ENCODE measurements at places on chromosomes 4 and X. TPM values are rescaled to one million over a fixed set of nuclear protein-coding genes. Genes with fewer than 3 reads are reported as not detected.

DNA sequence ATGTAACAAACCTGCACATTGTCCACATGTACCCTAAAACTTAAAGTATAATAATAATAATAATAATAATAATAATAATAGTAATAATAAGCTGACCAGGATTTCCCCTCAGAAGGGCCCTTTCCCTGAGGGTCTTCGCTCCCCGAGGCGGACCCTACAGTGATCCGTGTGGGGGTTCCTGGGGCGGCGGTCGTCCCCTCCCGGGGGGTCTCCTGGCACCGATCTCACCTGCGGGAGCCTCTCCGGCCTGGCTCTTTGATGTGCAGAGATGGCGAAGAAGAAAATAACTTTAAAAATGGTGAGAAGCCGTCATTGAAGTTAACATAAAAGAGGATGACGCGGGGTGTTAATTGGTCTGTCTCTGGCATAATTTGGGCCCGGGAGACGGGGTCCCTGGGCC lies 48.2 kb upstream of the PPP2R3B start:
- no peak for DNase-seq

GRCh38 chrX:134971926-134972325 lies 18.9 kb upstream of the SMIM10 start:
- DNase-seq: no peak

DNA sequence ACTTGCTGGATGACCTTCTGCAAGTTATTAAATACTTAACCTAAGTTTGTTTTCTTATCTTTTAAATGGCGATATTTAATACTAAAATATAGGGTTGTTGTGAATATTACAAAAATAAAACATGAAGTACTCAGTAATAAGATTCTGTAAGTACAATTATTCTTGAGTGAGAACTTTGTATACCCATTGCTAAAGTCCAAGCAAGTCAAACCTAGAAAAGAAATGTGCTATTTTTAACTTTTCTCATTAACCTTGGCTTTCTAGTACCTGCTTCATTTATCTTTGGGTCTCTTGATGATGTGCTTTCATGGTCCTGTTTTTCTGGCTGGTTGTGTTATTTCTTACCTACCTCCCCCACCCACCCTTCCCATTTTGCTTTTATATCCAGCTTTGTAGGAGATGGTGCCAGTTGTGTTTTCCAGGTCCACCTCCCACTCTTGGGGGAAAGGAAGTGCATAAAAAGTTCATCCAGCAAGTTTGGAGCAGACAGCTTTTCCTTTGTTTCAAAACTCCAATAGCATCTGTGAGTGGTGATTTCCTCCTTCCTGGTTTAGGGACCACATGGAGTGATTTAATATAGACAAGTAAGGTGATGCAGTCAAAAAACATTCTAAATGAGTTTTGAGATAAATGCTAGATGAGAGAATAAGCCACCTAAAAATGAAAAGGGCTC lies 7.5 kb upstream of the CXCL8 start:
- no peak for DNase-seq

DNA sequence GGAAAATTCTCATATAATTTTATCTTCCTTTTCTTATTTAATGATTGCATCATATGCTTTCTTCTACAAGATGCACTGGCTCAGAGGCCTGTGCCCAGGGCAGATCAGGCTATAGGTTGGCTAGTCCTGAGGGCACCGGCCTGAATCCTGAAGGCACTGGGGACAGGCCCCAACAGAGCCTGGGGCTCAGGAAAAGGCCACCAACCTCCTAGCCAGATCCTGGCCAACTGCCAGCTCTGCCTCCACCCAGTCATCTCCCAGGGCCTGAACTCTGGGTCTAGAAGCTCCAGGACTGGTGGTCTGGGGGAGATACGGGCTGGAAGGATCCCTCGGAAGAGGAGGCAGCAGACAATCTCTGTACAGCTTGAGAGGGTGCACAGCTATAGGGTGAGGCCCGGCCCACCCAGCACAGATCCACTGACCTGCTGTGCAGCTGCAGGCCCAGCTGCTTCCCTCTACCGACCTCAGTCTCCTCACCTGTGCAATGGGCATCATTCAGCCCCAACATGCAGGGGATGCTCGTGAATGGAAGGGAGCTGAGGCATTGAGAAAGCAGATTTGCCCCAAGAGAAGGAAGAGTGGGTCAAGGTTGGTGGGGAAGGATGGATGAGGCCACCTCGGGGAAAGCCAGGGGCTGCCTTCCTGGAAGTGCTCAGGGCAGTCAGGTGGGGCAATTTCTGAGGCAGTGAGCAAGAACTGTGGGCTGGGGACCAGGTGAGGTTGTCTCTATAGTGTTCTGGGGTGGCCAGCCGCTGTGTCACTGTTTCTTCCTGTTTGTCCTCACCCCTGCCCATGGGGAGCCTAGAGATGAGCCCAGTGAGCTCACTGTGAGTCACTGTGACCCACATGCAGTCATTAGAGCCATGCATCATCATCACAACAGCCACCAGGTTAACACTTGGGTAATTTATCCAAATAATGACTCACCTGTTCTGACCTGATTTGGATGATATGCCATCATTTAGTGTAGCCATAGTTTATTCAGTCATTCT lies 22.4 kb upstream of the XAGE2 start:
- DNase-seq: no peak

Gene RNF175
- 5.7 TPM for polyA plus RNA-seq

GRCh38 chr4:76011700-76012387 lies 4.5 kb upstream of the CXCL9 start:
- DNase-seq: no peak

GRCh38 chr4:118398226-118399090 lies 45.7 kb upstream of the PRSS12 start:
- no peak for DNase-seq

DNA sequence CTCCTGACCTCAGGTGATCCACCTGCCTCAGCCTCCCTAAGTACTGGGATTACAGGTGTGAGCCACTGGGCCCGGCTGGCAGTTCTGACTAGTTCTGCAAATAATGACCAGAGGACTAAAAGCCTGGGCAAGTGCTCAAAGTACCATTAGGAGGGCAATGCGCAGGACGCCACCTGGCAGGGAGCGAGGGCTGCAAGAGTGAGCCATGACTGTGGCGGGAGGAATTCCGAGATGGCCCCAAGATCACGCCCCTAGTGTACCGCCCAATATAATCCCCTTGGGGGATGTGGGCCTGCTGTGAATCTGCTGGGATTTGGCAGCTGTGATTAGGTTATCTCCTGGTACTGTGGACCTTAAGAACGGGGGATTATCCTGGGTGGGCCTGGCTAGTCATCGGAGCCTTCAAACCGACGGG lies 26.2 kb upstream of the GPR78 start:
- DNase-seq: no peak

DNA sequence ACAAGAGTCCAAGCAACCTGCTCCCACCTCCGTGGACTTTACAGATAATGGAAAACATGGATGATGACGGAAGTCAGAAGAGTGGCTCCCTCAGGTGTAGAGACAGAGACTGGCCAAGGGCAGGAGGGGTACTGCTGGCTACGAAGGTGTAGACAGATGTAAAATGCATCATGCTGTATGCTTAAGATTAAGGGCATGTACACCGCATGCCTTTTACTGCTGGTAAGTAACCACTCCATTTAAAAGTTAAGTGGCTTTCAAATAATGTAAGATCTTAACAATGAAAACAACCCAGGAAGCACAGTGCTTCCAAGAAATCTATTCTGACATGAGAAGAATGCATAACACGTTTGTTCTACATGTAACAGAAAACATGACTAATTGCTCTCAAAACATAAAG lies 76.9 kb upstream of the FAM9B start:
- no peak for DNase-seq

GRCh38 chrX:46140272-46140671 lies 404.9 kb downstream of the ZNF674 start:
- no peak for DNase-seq

GRCh38 chrX:139141370-139141769 lies 389.2 kb upstream of the F9 start:
- DNase-seq: no peak

DNA sequence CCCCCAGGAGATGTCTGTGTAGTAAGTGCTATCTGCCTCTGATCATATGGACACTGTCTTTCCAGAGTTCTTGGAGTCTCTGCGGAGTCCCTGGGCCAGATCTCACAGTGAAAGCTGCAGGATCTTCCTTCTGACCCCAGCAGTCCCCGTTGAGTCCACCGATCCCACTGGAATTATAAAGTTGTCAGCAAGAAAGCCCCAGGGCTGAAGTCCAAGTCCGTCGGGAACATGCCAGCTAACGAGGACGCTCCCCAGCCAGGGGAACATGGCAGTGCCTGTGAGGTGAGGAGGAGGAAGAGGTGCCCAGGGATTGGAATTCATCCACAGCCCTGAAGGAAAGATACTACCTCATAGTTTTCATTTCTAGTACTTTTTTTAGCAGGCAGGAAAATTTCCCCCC lies 9.3 kb downstream of the ZNF81 start:
- no peak for DNase-seq

Gene CXCL8
- 1.4 TPM for polyA plus RNA-seq

DNA sequence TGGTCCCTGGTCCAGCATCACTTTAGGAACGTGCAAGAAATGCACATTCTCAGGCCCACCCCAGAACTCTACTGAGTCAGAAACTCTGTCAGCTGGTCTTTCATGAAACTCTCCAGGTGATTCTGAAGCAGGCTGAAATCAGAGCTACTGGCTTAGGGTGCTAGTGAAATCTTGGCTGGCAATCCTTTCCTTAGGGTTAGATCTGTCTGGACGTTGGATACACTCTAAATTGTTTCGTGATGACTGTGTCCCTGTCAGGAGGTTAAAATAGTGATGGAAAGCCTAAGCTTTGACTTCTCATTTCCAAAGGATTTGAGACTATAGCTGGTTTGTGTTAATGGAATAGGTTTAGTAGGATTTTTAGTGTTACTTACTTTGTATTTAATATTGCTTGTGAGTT lies 99.1 kb downstream of the ARHGAP10 start:
- no peak for DNase-seq

DNA sequence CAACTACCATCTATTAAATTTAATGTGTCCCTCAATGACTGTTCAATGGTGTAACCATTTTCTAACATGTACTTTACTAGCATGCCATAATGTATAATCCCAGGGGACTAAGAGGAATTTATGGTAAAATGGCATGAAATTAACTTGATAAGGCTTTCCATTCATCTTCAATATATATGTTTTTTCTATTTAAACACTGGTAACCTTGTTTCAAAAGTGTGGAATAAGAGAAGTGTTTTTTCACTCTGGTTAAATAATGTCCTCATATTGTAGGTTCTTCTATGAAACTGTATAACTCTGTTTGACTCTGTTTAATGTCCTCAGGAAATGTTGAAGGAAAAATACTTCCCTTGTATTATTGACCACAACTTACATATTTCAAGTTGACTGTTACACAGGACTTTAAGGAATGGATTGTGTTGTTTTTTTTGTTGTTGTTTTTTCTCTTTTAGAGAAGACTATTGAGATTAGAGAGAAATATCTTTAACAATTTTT lies 113.8 kb upstream of the ARSJ start:
- DNase-seq: no peak

- no peak for DNase-seq
These were observed 2.0 kb upstream of the CDK16 start for GRCh38 chrX:47216393-47216925.

Gene CENPE
- 13.1 TPM for polyA plus RNA-seq

Gene DCHS2
- 7.0 TPM for polyA plus RNA-seq

GRCh38 chr4:98446499-98447375 lies 185.6 kb downstream of the RAP1GDS1 start:
- no peak for DNase-seq

DNA sequence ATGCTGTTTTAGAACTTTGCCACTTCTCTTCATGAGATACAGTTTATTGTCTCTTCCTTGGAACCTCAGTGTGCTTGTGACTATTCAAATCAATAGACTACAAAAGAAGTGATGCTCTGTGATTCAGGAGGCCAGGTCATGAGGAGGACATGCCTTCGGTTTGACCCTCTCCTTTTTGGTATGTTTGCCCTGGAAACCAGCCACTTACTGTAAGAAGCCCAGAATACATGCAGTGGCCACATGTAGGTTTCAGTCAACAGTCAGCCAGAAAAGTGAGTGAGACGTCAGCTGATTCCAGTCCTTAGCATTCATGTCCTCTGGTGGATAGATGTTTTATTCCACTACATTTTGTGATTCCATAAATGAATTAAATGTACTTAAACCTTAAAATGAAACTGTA lies 328.7 kb downstream of the PCDH18 start:
- DNase-seq: no peak

DNA sequence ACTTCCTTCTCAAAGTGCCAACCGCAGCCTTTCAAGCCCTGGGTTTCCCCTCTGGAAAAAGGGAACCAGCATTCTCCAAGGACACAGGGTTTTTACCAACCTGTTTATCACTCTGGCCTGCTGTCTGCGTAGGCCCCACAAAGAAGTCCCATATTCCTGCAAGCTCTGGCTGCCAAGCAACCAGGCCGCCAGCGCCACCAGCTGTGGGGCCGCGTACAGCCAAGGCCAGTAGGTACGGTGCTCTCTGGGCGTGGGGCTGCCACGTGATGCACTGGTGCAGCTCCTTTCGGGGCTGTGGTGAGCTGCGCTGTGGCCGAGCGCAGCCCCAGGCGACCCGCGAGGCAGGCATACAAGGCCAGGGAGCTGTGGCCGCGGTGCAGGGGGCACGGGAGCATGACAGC lies 22.1 kb downstream of the LUZP4 start:
- no peak for DNase-seq

Gene APLN
- 7.8 TPM for polyA plus RNA-seq

- no peak for DNase-seq
These were observed 43.9 kb upstream of the PSAPL1 start for GRCh38 chr4:7478665-7479064.

DNA sequence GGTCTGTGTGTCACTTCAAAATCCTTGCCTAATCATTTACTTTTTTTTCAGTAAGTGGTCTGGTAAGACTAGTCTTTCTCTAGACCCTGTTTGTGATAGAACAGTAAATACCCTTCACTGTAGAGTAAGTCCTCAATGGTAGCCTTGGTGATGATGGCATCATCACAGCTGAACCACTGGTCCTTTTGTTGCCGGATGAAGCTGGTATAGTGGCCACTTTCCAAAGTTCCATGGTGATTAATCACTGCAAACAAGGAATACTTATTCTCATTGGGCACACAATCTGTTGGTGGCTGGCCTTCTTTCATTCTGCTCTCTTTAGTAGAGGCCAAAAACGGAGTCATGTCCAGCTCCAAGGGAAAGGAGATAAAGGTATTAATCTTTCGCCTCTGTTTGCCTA lies 2.9 kb downstream of the USP51 start:
- no peak for DNase-seq

DNA sequence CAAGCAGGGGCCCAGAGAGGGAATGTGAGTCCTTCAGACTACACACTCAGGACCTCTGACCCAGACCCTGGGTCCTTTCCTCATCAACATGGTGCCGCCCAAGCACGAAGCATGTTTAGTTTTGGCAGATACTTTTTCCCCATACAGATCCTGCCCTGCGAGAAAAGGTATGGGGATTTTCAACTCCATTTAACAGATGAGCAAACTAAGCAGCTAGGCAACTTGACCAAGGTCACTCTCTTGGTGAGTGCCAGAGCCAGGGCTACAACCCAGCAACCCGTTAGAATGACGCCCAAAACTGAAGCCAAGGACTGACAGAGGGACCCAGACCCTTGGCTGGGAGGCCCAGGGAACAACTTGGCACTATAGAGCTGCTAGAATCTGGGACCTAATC lies 40.3 kb upstream of the MSX1 start:
- DNase-seq: no peak
